ENCODE measurements at places on chromosomes 6 and 20. TPM values are rescaled to one million over a fixed set of nuclear protein-coding genes. Genes with fewer than 3 reads are reported as not detected.

Gene PDE10A
- polyA plus RNA-seq = not detected

Gene MAP1LC3A
- not detected for polyA plus RNA-seq

- no peak for DNase-seq
Measured at GRCh38 chr6:166903500-166903899, 52.9 kb downstream of the RNASET2 start.

Gene MRPS10
- 86.5 TPM for polyA plus RNA-seq

DNA sequence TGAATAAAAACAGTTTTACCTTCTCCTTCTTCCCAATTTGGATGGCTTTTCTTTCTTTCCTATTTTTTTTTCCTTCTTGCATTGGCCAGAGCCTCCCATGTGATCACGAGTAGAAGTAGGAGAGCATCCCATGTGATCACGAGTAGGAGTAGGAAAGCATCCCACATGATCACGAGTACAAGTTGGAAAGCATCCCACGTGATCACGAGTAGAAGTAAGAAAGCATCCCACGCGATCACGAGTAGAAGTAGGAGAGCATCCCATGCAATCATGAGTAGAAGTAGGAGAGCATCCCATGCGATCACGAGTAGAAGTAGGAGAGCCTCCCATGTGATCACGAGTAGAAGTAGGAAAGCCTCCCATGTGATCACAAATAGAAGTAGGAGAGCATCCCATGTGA is 218.6 kb downstream of the DLL1 start:
- DNase-seq = no peak

GRCh38 chr6:16129623-16130401 is 926 bp downstream of the MYLIP start:
- DNase-seq = no peak

Gene SIRPG
- polyA plus RNA-seq = not detected

Gene TUBB1
- 1.9 TPM for polyA plus RNA-seq

GRCh38 chr20:35490736-35491181 is 35.4 kb downstream of the CEP250 start:
- no peak for DNase-seq

Gene KCNG1
- polyA plus RNA-seq = 1.5 TPM

DNA sequence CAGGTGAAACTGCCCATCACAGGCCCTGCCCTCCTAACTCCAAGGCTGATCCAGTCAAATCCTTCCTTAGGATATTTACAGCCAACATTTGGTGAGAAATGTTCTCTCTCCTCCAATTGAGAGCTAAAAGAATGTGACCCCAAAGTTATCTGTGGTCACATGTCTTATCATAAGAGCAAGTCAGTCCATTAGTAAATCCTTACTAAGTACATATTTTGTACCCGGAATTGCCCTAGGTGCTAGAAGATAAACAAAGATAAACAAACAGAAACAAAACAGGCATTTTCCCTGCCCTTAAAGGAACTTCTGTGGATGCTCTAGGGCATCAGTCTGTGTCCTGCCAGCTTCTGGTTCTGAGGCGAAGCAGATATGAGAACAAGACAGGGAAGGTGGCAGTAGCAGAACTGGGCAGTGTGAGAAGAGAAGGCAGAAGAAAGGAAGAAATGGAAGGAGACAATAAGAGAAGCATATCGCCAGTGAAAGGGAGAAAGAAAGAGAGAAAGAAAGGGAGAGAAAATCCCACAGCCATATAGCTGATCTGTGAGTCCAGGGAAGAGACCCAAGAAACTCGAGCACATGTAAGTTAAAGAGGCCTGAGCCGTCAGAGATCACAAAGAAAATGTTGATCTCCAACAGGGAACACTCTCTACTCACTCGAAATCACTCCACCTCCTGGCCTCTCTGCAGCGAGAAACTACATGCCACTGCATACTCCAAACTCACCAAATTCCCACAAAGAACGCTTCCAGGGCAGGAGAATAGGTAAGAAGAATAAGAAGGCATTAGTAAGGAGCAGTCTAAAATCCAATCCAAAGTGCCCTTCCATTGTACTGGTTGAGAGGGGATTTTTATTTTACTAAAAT is 41.7 kb downstream of the CDK5RAP1 start:
- no peak for DNase-seq

- no peak for DNase-seq
Measured at GRCh38 chr20:31849306-31849930, 4.0 kb upstream of the FOXS1 start.

Gene GGTLC1
- not detected for polyA plus RNA-seq

DNA sequence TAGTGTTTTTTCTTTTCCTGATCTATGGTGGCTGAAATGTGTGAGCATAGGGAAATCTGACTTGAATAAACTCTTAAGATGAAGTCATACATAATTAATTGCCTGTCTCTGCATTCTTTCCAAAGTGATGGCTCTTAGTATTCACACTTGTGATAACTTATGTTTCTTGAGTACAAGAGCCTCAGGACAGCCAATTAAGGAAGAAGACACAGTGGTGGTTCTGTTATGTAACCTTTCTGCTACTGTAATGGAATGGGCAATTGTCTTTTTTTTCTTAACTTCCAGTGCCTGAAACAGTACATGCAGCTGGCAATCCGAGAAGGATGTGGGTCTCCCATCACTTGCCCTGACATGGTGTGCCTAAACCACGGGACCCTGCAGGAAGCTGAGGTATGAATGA is 40.1 kb downstream of the RNF144B start:
- no peak for DNase-seq

DNA sequence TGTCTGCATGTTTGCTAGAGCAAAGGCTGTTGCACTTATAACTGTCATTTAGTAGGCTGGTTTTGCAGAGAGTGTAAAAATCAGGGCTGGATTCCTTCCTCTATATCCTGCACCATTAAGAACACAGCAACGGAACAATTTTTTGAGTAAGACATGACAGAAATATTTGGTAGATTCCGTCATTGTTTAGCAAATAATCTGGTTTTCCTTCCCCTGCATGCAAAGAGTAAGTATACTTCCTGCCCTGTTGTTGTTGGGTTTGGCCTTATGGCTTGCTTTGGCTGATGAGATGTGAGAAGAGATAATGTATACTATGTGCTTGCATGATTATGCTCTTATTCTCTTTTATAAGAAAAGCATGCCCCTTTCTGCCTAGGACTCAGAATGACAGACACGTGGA is 23.8 kb downstream of the MANEA start:
- DNase-seq = no peak

GRCh38 chr20:57615445-57615811 is 4.8 kb downstream of the ZBP1 start:
- DNase-seq = no peak

GRCh38 chr20:37699202-37699601 is 5.4 kb downstream of the CTNNBL1 start:
- DNase-seq = no peak
